ENCODE measurements at places on chromosomes 5 and 9.

DNA sequence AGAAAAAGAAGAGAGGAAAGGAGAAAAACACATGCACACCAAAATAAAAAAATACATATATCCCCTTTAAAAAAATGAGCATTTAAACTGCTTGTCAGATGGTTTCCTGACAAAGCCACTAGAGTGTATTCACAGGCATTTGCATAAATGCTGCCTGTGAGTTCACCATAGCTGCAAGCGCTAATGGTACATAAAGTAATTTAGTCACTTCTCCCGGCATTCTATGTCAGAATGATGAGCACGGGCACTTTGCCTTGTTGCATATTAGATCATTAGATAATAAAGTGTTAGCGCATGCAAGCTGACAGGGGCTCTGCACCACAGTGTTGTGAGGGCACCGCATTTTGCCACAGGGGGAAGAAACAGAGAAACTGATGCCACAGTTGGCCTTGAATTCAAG is 280.6 kb downstream of the EBF1 start:
- no peak for DNase-seq

DNA sequence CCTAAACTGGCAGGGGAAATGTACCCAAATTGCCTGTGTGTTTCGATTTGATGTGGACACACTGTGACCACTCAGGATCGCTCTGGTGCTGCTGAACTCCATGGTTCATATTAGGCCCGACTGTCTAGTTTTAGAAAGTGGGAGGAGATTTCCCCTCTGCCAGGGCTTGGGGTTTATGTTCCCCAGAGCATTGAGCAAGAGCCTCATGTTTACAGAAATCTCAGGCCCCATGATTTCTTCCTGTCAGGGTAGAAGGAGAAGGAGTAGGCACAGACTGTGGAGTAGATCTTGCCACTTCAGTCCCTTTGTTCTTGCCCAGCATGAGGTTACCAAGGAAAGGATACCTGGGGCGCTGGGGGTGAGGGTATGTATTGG is 40.8 kb upstream of the GLRX start:
- no peak for DNase-seq

DNA sequence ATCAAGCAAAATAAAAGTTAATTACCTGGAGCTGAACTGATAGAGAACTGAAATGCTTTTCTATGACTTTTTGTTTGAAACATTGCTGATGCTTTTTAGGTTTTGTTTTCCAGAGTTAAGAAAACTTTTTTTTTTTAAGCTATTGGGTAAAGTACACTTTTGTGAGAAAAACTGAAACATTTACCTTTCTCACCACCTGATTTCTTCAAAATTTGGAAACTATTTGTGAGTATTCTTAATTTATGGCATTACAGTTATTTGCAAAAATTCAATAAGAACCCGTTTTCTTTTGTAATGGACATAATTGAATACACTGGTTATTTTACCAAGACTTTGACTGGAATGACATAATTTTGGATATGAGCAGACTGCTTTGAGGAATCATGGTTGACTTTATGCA is 6.6 kb downstream of the C9orf153 start:
- no peak for DNase-seq

DNA sequence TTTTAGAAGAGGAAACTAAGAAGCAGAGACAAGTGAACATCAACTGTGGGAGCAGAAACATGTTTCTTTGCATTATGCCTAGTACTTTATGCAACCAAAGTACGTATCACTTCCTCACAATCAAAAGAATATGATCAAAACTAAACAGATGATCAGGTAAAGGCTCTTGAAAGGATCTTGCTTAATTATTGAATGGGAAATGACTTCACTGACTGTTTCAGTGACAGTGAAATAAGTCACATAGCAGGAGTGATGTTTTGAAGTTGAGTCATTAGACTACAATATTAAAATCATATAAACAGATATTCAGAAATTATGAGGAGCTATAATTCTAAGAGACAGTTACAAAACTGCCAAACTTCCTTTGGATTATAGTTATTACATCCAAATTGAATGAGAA is 527.3 kb downstream of the MTRR start:
- DNase-seq: no peak

- no peak for DNase-seq
Measured at GRCh38 chr5:147369742-147370374, 135.0 kb downstream of the STK32A start.

DNA sequence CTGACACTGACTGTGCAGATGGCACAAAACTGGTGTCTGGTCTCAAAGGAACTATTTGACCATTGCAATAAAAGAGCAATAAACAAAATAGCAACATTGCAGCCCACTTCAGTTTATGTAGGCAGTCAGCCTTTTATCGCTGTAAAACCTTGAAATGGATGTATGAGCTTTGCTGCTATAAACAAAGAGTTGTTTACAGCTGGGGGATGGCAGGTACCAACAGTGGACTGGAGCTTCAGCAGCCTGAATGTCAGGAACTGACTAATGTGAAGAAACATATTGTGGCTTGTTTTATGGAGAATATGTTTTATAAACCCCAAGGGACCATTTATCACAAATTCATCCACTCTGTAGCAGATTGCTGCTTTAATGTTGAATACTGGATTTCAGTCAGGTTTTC is 78.0 kb downstream of the PTPRD start:
- no peak for DNase-seq

DNA sequence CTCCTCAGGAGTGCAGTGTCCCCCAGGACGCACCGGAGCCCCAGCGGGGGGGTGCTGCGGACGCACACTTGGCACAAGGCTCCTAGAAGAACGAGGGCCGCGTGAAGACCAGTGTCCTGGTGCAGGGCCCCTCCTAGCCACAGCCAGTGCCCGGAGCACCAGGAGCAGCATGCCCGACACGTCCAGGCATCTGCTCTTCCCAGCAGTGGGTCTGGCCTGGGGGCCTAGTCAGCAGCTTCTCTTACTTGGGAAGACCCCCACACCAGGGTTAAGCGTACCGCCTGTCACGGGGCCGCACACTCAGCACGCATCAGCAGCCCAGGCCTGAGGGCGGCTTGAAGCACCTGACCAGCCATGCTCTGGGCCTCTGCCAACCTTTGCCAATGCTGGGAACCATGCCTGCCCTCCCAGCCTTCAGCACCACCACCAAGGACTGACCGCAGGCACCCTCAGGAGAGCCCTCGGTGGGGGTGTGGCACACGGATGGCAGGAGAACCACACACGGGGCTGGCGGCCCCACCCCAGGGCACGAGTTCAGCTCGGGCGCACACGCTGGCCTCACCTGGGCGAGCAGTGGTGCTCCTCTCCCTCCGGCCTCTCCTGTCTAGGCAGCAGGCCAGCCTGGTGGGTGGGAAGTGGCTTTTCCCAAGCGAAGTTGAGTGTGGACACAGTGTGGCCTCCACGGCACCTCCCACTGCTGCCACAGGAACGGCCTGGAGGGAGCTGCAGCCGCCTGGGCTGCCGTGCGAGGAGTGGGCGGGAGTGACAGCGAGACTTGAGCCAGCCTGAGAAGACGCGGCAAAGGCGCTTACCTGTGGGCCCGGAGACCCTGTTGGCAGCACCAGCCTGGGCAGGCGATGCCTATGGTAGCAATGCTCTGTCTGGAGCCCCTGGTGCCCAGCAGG is 12.0 kb upstream of the AJM1 start:
- no peak for DNase-seq

DNA sequence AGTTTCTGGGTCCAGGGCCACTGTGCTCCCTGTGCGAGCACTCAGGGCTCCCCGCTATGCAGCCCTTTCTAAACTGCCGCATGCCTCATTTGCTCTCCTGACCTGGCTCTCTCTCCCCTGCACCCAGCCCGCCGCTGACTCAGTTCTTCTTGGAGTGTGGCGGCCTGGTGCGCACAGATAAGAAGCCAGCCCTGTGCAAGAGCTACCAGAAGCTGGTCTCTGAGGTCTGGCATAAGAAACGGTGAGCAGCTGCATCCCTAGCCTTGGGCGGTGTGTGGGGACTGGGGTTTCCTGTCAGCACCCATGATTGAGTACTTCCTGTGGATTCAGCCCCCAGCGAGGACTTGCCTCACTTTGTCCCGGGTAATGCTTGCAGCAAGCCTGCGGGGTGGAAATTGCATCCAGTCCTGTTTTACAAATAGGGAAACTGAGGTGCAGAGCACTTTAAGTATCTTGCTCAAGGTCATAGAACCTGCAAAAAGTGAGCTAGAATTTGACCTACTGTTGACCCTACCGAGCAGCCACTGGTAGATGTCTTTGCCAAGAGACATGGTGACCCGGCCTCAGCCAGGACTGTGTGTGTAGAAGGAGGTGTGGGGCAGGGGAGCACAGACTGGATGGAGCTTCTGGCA is 27.9 kb downstream of the USP20 start:
- DNase-seq: no peak

- no peak for DNase-seq
Measured at GRCh38 chr5:29005386-29005785, 1967.0 kb upstream of the CDH9 start.

- DNase-seq: no peak
Measured at GRCh38 chr9:4550777-4551484, 60.7 kb downstream of the SLC1A1 start.

GRCh38 chr5:4646715-4647375 is 493.3 kb upstream of the ADAMTS16 start:
- DNase-seq: no peak

DNA sequence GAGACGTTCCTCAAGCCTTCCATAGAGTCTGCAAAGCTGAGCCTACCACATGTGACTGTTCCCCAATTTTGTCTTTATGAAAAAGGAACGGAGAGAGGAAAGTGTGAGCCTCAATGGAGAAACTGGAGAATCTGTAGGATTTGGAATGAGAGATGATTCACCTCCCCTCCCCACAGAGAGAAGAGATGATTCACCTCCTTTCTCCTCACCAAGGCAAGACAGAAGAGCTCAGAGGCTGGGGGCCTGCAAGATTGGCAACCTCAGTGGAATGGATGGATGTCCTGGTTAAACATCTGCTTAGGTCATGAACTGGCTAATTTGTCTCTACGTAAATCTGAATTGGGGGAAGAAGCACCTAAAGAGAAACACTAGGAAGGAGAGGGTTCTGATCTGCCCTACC is 17.0 kb upstream of the MOCS2 start:
- no peak for DNase-seq

- no peak for DNase-seq
Measured at GRCh38 chr5:61467766-61468482, 135.9 kb downstream of the ZSWIM6 start.

GRCh38 chr9:115629879-115630840 is 512.2 kb upstream of the TNC start:
- DNase-seq: no peak

DNA sequence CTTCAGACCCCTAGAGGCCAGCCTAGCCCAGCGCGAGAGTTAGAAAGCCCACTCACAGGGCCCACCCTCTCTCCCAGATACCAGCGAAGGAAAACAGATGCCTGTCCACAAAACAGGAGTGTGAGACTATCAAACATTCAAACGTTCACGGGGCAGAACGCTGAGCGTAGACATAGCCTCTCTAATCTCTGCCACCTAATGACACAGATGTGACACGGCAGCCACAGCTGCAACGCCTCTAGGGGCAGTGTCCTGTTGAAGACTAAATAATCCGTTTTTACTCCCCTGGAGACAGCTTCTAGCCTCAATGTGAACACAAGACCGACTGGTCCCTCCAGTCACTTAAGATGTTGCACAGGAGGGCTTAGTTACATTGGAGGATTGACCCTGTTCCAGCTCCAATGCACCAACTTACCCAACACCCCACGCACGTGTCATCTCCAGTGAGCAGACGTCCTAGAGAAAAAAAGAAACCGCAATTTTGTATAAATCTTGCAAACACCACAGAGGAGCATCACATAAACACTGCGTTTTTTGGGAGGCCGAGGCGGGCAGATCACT is 14.3 kb downstream of the DIPK1B start:
- DNase-seq: no peak

DNA sequence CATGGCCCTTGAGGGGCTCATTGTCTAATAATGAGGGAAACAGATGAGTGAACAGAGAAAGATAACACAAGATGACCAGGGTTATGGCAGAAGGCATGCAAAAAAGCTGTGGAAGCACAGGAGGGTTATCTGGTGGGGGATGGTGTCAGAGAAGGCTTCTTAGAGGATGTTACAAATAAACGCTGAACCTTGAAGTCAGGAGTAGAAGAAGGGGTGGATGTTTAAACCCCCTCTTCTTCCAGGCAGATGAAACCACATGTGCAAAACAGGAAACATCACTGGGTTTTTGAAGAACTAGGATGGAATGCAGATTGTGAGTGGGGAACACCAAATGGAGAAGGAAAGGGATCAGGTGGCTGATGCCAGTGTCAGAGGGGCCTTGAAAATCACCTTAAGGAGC is 41.8 kb upstream of the NR5A1 start:
- DNase-seq: no peak

DNA sequence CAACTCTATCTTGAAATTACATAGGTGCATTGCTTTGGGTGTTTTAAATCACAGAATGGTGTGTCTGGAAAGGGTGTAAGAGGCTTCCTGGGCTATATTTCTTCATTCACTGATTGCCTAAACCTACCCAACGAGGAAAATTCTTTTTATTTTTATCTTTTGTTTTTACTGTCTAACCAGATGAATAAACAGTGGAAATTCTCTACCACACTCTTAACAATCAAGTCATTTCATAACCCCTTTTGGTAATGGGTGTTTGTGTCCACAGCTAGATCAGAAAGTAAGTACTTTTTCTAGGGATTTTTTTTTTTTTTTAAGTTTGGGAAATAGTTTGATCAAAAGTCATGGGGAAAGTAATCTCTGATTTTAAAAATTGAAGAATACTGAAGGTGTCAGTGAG is 27.6 kb upstream of the C5orf47 start:
- DNase-seq: no peak

GRCh38 chr5:133426264-133426663 is 186.1 kb downstream of the FSTL4 start:
- no peak for DNase-seq

GRCh38 chr5:145629047-145629446 is 206.1 kb downstream of the PRELID2 start:
- DNase-seq: no peak

DNA sequence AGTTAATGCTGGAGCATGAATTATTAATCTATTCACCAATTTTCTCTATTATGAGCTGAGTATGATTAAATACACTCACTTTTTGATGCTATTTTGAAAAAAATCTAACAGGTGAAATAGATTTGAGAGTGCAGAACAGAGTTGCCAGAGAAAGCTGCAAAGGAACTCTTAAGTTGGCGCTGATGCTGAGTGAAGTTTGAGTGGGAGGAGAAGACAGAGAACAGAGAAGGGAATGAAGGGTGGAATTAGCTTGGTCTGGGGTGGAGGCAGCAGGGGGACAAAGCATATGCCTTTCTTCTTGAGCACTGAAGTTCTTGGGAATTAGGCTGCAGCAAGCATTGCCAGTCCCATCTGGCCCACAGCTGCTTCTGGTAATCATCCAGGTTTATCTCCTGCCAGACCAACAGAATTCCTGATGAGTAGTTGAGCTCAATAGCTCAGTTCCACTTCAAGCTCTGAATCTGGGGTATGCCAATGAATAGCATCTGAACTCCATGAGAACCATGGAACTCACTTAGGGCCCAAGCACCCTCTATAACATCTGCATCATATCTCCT is 290.1 kb downstream of the HINT1 start:
- no peak for DNase-seq

Data from stimulated activated CD4-positive, alpha-beta T cell treated with anti-CD3 and anti-CD28 coated beads, Interleukin-1b, Interleukin-23, amount 100 ng/mL, for 1 hour (primary cell).